ENCODE measurements at places on chromosomes 4 and X. TPM values are rescaled to one million over a fixed set of nuclear protein-coding genes. Genes with fewer than 3 reads are reported as not detected.

The SAGE1 gene
- not detected for total RNA-seq

The POU3F4 gene
- not detected for total RNA-seq

The TKTL2 gene
- not detected for total RNA-seq

The ADGRG4 gene
- not detected for total RNA-seq

The NOX1 gene
- not detected for total RNA-seq

All from hair follicle dermal papilla cell (primary cell).